ENCODE measurements at places on chromosomes 11 and 22.

DNA sequence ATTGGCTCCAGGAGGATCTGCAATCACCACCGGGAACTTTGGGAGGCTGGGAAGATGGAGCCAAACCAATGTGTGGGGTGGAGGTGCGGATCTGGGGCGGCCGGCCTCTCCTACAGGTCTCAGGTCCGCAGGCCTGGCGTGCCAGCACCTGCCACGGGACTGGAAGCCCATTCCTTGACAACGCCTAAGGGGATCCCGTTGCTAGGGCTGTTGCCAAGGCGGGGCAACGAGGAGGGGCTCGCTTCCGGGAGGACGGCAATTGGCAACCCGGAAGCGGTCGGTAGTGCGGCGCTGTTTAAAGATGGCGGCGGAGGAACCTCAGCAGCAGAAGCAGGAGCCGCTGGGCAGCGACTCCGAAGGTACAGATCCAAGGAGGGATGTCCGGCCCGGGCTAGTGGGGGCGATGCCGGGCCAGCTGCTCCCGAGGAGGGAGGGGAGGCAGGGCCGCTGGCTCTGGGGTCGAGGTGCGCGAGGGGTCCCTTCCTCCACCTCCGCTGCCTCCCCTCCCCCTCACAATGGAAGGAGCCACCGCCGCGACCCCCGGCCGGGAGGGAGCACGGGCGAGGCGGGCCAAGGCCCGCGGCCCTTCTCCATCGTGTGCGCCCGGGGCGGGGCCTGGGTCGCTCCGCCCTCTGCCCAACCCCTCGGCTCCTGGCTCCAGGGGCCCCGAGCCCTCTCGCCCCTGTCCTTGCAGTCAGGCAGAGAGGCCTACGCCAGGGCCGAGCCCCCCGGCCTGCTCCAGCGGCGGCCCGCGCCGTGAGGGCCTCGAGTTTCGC is at the start of gene OTUB1:
TSS of gene OTUB1 (plus strand) at position 283 of the 776 bp plus-strand sequence. CDS start at position 302, 19 bp downstream.
- peak; percentile 87 for DNase-seq

- no peak for DNase-seq
Observed at GRCh38 chr11:66548774-66549630, 2.3 kb downstream of the ACTN3 start.

DNA sequence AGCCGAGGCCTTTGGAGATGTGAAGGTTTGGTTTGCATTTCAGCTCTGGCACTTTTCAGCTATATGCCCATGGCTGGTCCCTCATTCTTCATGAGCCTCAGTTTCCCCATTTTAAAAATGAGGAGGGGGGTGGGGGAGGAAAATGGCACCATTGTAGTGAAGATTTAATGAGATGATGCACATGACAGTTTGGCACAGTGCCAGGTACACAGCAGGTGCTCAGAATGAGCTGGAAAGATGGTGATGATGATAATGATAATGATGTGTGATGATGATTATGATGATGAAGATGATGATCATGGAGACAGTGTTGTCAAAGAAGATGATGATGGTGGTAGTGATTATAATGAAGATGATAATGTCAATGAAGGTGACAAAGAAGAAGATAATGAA is 24.3 kb upstream of the FGF3 start:
- no peak for DNase-seq

GRCh38 chr22:23845265-23846080 is 6.7 kb upstream of the DERL3 start:
- no peak for DNase-seq

DNA sequence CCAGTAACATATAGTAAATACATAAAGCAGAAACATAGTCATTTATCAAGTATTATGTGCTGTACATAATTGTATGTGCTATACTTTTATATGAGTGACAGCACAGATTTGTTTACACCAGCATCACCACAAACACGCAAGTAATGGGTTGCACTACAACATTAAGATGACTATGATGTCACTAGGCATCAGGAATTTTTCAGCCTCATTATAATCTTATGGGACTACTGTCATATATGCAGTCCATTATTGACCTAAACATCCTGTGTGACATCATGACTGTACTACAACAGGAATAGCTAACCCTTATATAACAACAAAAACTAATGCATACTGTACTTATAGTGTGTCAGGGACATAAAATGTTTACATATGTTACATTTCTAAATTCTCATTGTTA is 50.2 kb upstream of the IZUMO1R start:
- no peak for DNase-seq

DNA sequence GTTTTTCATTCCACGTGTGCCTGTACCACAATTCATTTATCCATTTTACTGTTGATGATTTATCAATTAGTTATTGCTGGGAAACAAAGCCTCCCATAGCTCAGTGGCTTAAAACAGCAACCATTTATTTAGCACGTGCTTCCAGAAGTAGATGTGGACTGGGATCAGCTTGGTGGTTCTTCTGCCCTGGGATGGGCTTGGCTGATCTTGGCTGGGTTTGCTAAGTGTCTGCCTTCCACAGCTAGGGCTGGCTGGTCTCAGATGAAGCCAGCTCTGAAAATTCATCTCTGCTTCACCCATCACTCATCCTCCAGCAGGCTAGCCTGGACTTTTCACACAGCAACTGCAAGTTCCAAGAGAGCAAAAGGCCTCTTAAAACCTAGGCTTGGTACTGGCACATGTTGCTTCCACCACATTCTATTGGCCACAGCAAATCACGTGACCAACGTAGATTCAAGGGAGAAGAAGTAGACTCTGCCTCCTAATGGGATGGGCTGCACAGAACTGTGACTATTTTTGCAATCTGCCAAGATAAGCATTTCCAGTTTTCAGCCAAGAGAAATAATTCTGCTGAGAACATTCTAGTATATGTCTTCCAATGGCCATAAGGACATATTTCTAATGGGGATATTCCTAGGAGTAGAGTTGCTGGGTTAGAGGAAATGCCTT is 124.9 kb downstream of the MN1 start:
- DNase-seq: no peak

DNA sequence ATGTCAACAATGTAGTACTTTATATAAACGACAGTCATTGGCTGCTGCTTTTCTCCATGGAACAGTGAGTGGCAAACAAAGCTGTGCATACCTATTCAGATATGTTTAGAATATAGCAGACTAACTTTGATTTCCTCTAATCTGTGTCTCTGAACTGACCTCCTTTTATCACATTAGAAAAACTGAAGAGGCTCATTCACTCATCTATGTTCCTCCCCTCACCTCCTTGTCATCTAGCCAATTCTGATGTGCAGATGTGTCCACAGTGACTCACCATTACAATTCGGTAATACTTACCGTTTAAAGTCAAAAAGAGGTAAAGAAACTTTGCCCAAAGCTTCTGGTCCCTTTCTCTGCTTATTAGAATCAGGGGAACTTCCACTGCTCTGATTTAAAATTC is 51.5 kb upstream of the RPS13 start:
- DNase-seq: no peak

- DNase-seq: no peak
Observed at GRCh38 chr11:132588366-132588765, 943.9 kb downstream of the OPCML start.

GRCh38 chr11:100459811-100460210 is 227.3 kb upstream of the ARHGAP42 start:
- no peak for DNase-seq

DNA sequence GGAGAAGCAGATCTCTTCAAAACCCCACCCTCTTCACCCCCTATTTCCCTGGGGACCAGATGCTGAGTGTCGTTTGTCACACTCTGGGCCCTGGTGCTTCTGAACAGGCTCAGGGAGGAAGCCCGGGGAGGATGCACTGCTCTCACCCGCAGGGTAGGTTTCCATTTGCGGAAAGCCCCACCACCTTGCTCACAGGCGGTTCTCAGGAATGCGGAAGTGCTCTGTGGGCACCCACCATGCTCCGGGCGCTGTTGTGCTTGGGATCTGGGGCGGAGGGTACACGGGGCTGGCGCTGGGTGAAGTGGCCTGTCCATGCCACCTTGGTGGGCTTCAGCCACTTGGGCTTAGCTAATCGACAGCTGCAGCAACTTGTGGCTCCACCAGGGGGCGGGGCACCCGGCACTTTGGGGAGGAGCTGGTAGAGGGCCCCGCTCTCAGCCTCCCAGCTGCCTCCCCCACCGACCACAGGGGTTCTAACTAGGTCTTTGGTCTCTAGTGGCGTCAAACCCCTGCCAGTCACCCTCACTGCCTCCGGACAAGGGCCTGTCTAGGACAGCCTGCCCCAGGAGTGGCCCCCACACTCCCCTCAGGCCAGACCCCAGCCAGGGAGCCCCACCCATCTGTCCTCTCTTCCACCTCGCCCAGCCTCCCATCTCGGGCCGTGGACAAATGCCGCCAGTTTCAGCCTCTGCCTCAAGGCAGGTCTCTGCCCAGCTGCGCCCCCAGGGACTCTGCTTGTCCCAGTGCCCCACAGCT is 7.4 kb downstream of the NDUFV1 start:
- DNase-seq: peak; percentile 78

GRCh38 chr22:48642550-48642949 is 1185.1 kb downstream of the BRD1 start:
- no peak for DNase-seq

DNA sequence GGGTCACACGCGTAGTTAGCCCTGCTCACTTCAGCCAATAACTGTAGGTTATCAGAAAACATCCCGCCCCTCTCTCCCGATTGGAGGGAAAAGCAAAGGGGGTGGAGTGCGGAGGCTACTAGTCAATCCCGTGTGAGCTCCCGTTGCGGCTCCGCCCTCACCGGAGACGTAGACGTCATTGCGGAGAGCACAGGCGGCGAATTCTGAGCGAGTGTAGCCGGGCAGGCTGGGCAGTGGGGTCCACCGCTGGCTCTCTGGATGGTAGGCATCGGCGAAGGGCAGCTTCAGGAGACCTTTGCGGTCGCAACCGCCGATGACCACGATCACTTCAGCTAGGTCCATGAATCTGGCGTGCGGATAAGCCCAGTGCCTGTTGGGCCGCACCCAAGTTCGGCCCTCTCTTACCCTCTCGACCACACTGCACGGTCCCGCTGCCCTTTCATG is 4.7 kb downstream of the KLHL35 start:
- peak; percentile 56 for DNase-seq

DNA sequence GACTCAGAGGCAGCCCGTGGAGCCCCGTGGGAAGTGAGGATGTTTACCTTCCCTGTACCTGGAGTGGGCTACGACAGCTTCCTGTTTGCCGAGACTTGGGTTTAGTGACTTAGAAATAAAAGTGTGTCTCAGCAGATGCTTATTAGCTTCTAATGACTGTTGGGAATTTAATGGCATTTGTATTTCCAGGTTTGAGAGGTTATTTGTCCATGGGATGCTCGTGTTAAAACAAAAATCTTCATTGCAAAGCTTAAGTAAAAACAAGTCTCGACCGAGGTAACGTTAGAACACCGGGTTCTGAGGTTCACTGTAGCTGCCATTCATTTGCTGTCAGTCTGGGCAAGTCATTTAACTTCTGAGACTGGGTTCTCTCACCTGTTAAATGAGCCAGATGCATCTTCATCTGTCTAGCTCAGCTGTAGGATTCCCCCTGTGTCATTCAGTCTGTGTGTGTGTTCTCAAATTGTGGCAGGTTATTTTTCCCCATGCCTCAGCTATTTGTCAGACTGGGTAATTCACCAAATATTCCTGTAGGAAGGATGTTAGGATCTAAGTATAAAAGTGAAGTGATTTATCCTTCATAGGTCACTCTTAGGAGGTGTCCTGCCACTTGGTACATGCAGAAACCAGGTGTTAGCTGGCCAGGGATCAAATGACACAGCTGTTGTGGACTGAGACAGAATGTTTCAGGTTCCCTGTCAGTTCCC is 791 bp downstream of the EI24 start:
- no peak for DNase-seq

GRCh38 chr11:132855516-132855915 is 676.8 kb downstream of the OPCML start:
- no peak for DNase-seq

- no peak for DNase-seq
Observed at GRCh38 chr11:76962583-76963416, 71.4 kb upstream of the B3GNT6 start.

GRCh38 chr11:15890031-15890713 is 466.2 kb downstream of the SOX6 start:
- no peak for DNase-seq

DNA sequence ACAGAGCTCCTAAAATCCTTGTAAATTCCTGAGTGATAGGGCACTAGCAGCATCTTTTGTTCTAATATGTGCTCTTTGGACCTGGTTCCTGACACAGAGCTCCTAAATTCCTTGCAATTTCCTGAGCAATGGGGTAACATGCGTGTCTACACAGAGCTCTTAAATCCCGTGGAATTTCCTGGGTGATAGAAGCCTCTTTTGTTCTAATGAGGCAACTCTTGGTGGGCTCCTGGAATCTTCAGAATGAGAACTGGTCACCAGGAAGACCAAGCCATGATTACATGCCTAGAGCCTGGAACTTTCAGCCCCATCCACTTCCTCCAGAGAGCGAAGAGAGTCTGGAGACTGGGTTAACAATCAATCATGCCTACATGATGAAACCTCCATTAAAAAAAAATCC is 19.0 kb downstream of the RSF1 start:
- DNase-seq: no peak

GRCh38 chr11:134634897-134635831 is 223.1 kb upstream of the B3GAT1 start:
- DNase-seq: no peak

GRCh38 chr11:13215149-13215548 is 62.4 kb upstream of the BMAL1 start:
- DNase-seq: no peak

DNA sequence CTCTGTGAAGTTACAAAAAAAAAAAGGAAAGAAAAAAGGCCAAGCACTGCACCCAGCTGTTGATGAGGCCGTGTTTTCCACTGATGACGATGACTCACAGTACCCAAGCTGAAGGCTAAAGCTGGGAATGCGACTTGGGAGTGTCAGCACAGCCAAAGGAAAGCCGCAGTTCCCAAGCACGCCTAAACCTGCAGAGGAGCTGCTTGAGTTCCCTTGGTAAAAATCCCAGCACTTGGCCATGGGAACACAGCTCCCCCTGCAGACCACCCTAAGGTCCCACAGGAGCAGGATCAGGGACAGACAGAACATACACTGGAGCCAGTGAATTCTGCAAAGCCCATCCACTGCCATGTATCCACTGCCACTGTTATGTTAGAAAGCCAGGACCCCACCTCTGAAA is 39.9 kb downstream of the SERGEF start:
- peak; percentile 12 for DNase-seq

GRCh38 chr11:127027789-127028188 is 27.2 kb upstream of the KIRREL3 start:
- no peak for DNase-seq

GRCh38 chr11:43992834-43993637 is 50.6 kb downstream of the C11orf96 start:
- no peak for DNase-seq

GRCh38 chr11:119919656-119920055 is 190.7 kb upstream of the NECTIN1 start:
- no peak for DNase-seq

DNA sequence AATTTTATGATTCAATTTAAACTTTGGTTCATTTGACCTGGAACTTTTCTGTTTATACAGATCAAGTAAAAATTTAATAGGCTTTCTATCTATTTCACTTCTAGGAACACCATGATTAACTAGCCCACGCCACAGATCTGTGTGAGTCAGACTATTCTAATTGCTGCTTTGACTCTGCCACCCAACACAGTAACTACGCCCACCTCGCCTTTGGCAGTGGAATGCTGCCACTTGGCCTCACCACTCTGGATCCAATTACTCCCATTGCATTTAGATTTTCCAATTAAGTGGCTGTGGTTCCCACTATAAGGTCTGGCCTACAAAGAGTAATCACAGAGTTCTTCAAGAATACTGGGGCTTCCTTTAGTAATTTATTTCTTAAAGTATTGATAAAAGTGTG is 46.6 kb upstream of the LIN7C start:
- no peak for DNase-seq

- no peak for DNase-seq
Observed at GRCh38 chr11:1163321-1163910, 5.7 kb downstream of the MUC5AC start.

- DNase-seq: no peak
Observed at GRCh38 chr11:45048870-45049691, 97.4 kb upstream of the PRDM11 start.

- no peak for DNase-seq
Observed at GRCh38 chr11:31535479-31535878, 25.9 kb downstream of the ELP4 start.

Data from suppressor macrophage (primary cell).